Activated CD4-positive, alpha-beta memory T cell treated with anti-CD3 and anti-CD28 coated beads for 36 hours (primary cell): ENCODE measurements at places on chromosomes 3 and 15. TPM values are rescaled to one million over a fixed set of nuclear protein-coding genes. Genes with fewer than 3 reads are reported as not detected.

- no peaks in the 10 kb centered on the region for H3K27me3 ChIP-seq
- H3K4me3 ChIP-seq, result no peak overlapping the region
- H3K27ac ChIP-seq, result no peak overlapping the region
Measured at GRCh38 chr15:25784876-25785640, 78.1 kb downstream of the ATP10A start.

- H3K36me3 ChIP-seq, result no peaks in the 10 kb centered on the region
- DNase-seq, result no peak
- H3K27ac ChIP-seq, result no peak overlapping the region
- no peaks in the 10 kb centered on the region for H3K4me1 ChIP-seq
Measured at GRCh38 chr3:181741417-181741816, 29.7 kb downstream of the SOX2 start.

GRCh38 chr3:174255454-174255853, 603.7 kb upstream of the NAALADL2 start:
- no peak for DNase-seq
- no peak overlapping the region for H3K27ac ChIP-seq
- H3K4me1 ChIP-seq, result no peaks in the 10 kb centered on the region
- no peaks in the 10 kb centered on the region for H3K36me3 ChIP-seq
- no peak overlapping the region for H3K4me3 ChIP-seq

DNA sequence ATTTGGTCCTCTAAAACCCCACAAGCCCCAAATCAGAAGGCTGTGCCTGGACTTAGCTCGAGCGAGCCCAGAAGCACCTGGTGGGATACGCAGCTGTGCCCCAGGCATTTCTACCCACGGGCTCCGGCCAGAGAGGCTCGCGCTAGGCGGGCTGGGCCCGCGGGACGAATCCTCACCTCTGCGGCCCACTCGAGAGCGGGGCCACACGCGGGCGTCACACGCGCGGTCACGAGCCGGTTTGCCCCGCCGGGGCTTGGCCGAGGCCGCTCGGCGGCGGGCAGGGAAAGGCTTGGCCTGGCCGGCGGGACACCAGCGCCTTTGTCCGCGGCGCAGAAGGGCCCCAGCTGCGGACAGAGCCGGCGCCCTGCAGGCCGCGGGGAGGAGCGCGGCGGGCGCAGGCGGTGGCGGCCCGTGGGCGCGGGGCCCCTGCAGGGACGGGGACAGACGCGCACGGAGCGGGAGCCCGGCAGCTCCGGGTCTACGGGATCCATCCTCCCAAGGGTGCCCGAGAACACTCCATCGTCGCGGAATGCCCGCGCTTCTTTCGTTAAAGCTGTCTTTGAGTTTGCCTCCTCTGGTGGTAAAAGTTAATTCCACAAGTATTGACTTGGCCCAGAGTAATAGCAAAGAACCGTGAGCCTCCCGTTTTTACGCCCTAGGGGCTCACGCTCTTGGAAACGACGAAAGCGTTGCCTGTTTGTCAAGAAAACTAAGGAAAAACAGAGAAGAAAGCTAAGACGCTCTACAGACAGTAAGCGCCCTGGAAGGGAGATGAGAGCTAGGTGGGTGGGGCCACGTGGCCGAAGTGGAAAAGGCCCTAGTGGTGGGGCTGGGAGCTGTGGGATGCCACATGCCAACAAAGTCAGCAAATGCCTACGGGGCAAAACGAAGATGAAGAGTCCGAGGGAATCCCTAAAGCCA, 26.4 kb downstream of the TYRO3 start:
- no peak overlapping the region for H3K27ac ChIP-seq
- H3K4me3 ChIP-seq, result peak overlapping the region; percentile 57
- no peaks in the 10 kb centered on the region for H3K36me3 ChIP-seq
- DNase-seq, result peak; percentile 59
- peaks cover 20% of the 10 kb centered on the region for H3K27me3 ChIP-seq
- H3K4me1 ChIP-seq, result peaks cover 7% of the 10 kb centered on the region

DNA sequence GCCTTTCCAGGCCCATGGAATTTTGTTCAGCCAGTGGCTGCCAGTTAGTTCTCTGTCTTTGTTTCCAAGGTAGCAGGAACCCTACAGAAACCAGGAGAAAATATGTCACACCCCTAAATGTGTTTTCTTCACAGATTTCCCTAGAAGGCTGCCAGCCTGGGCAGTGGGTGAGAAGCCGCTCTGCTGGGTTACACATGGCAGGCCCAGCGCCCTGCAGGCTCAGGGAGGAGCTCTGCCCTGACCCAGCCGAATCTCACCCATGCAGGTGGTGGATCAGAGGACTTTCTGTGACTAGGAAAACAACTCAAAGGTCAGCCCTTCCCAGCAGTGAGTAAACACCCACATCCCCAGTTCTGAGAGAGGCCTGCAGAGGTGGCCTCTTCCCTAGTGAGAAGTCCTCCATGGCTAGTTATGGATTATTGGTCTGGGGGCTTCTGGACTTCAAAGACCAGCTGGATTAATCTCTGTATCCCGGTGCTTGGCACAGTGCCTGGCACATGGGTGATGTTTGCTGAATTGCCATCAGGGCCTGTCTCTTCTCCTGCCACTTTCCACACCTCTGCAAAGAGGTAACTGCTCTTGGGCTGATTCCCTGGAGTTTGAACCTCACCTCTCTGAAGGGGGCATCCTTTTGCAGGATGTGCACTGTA, 34.7 kb upstream of the BDH1 start:
- H3K4me1 ChIP-seq, result peaks cover 24% of the 10 kb centered on the region
- no peak overlapping the region for H3K4me3 ChIP-seq
- peak overlapping the region; percentile 20 for H3K27ac ChIP-seq
- no peaks in the 10 kb centered on the region for H3K36me3 ChIP-seq

- DNase-seq, result no peak
- H3K36me3 ChIP-seq, result no peaks in the 10 kb centered on the region
- H3K4me1 ChIP-seq, result no peaks in the 10 kb centered on the region
- H3K27ac ChIP-seq, result no peak overlapping the region
Measured at GRCh38 chr15:83721031-83721430, 67.1 kb downstream of the ADAMTSL3 start.

- peaks cover 9% of the 10 kb centered on the region for H3K4me1 ChIP-seq
- no peak for DNase-seq
- H3K4me3 ChIP-seq, result no peak overlapping the region
- H3K27me3 ChIP-seq, result peaks cover 8% of the 10 kb centered on the region
- H3K27ac ChIP-seq, result no peak overlapping the region
- H3K36me3 ChIP-seq, result no peaks in the 10 kb centered on the region
Measured at GRCh38 chr3:102714567-102714966, 279.8 kb downstream of the ZPLD1 start.

GRCh38 chr3:49716691-49717210, 2.7 kb downstream of the AMIGO3 start:
- no peak overlapping the region for H3K27ac ChIP-seq
- no peak overlapping the region for H3K4me3 ChIP-seq
- H3K27me3 ChIP-seq, result no peaks in the 10 kb centered on the region
- peaks cover 15% of the 10 kb centered on the region for H3K36me3 ChIP-seq
- peaks cover 22% of the 10 kb centered on the region for H3K4me1 ChIP-seq
- DNase-seq, result no peak

Gene GATA2
- total RNA-seq, result not detected

Gene KNSTRN
- total RNA-seq, result 59.8 TPM

Gene SOX14
- not detected for total RNA-seq

Gene CCDC39
- not detected for total RNA-seq
